ENCODE measurements at places on chromosomes 3 and 15. TPM values are rescaled to one million over a fixed set of nuclear protein-coding genes. Genes with fewer than 3 reads are reported as not detected.

The ABI3BP gene
- not detected for polyA plus RNA-seq

GRCh38 chr3:18046131-18046915 is 303.9 kb upstream of the TBC1D5 start:
- DNase-seq = no peak

DNA sequence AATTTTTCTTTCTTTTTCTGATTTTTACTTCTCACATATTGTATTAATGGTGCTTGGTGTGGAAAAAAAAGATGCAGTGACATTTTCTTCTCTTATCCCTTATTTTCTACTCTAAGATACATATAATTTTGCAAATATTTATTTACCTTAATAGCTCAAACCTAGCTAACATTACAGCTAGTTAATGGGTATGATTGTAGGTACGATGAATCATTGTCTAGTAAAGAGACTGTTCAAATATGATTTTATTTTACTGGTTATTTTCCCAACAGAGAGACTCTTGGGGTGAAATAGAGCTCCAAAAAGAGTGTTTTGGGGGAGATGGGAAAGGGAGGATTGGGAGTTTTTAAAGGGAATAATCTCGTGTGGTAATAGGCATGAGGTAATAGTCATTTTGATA is 206.0 kb downstream of the RBMS3 start:
- DNase-seq = no peak

GRCh38 chr3:143351354-143351753 is 231.8 kb downstream of the CHST2 start:
- no peak for DNase-seq
